ENCODE measurements at places on chromosomes 3 and 15.

- DNase-seq, result no peak
These were observed 8.9 kb downstream of the TAGLN3 start for GRCh38 chr3:112007633-112008032.

DNA sequence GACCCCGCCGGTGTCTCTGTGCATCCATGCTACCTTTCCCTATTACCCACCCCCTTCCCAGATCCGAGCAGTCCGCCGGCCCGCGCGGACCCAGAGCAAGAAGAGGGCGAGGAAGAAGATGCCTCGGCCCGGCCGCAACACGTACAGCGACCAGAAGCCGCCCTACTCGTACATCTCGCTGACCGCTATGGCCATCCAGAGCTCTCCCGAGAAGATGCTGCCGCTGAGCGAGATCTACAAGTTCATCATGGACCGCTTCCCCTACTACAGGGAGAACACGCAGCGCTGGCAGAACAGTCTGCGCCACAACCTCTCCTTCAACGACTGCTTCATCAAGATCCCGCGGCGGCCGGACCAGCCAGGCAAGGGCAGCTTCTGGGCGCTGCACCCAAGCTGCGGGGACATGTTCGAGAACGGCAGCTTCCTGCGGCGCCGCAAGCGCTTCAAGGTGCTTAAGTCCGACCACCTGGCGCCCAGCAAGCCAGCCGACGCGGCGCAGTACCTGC, 788 bp downstream of the FOXB1 start:
- no peak for DNase-seq

DNA sequence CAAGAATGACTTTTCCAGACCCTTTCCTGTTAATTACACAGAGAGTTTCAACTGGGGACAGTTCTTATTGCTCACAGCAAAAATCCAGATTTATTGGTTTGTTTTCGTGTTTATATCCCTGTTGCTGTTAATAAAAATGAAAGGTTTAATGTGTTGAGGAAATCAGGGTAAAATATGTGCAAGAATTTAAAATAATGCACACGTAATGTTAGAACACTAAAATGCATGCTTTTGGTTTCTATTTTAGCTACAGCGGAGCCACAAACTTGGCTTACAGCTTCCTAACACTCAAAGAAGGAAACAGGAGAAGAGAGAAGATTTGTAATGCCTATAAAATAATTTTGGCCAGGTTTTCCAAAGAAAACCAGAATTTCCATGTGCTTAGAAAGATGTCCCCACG, 62.7 kb downstream of the CASR start:
- no peak for DNase-seq

GRCh38 chr3:48563382-48563918, at the start of gene UCN2:
Gene UCN2, minus strand, starts transcription at chr3:48563781. Its CDS starts 657 bp downstream, at chr3:48563124.
- DNase-seq, result no peak

DNA sequence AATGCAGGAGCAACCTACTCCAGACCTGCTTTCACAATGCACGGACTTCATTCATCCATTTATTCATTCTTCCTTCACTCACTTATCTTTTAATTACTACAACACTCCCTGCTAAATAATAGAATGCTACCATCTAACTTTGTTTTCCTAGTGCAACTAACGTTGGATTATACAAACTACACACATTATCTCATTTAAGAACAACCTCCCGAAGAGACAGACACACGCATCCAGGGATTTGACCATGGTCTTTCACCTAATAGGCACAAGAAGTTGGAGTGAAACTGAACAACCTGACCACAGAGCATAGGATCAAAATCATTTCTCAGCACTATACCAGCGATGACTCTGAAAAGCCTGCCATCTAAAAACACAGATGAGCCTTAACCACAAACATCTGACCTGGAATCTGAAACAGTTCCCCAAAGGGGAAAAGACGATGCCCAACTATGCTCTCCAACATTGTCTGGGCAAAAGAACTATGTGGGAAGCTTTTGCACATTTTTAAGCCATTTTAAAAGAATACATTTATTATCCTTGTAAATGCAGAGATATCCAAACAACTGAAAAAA, 21.0 kb downstream of the ZNF385D start:
- no peak for DNase-seq

DNA sequence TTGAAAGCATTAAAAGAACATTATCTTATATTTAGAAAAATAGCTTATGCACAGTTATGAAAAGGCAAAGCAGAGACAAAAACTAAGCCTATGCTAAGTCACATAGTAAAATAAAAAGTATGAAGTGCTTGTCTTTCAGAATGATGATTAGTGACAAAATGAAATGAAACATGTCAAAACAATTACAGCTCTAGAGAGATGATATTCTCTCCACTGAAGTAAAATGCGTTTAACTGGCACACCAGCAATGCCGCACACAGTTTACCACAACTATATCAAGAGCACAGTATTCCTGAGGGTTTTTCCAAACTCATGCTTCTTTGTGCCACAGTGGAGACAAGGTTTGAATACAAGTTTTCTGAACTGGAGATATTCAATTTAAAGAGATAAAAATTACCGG, 2.1 kb upstream of the ZBBX start:
- DNase-seq, result no peak

DNA sequence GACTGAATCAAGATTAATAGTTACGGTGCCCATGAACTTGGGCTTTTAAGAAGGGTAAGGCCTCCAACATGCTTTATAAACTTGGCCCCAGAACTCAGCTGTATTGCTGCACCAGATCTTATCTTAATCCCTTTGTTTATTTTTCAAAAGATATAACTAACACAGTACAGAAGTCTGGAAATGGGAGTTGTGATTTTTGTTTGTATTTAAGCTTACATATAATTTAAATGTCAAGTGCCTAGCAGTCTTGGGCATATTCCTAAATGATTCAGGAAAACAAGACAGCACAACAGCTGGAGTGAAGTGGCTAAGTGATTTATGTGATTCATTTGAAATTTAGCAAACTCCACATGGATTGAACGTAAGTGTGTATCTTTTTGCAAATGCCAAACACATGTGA, 56.2 kb downstream of the NBEAL2 start:
- DNase-seq, result no peak

DNA sequence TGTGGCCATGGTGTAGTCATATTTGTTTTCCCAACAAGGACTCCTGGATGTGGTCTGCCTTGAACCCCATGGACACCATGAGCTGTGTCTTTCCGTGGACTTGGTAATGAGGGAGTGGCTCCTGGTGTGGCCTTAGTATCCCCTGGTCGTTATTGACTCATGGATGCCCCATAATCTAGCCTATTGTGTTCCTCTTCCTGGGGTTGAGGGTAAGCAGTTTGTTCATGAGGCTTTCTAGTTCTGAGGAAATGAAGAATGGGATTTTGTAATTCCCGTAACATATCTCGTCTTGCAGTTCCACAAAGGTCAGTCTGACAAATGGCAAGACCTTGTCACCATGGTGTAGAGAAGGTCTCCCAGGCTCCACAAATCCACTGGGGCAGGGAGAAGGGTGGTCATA, 22.6 kb downstream of the RAB7A start:
- DNase-seq, result no peak

GRCh38 chr15:41772720-41773331, 1.5 kb upstream of the MAPKBP1 start:
- no peak for DNase-seq

- DNase-seq, result peak; percentile 78
These were observed 4.7 kb downstream of the NR1D2 start for GRCh38 chr3:23949784-23950183.

- no peak for DNase-seq
These were observed 1.3 kb downstream of the HHLA2 start for GRCh38 chr3:108297647-108298046.

DNA sequence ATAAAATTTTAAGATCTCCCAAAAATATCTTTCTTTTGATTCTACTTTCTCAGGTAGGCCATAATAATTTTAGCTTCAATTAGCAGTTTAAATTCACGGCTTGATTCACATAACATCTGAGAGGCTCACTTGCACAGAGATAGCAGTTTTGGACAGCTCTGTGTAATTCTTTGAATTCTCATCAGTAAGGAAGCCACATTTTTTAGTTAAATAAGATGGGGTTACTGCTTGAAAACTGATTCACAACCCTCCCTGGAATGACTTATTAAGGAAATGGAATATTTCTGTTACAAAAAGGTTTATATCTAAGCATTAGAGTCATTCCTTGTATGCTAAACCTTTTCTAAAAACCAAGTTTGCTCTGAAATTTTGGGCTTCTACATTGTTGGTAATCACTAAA, 212.7 kb downstream of the ALCAM start:
- DNase-seq, result no peak

DNA sequence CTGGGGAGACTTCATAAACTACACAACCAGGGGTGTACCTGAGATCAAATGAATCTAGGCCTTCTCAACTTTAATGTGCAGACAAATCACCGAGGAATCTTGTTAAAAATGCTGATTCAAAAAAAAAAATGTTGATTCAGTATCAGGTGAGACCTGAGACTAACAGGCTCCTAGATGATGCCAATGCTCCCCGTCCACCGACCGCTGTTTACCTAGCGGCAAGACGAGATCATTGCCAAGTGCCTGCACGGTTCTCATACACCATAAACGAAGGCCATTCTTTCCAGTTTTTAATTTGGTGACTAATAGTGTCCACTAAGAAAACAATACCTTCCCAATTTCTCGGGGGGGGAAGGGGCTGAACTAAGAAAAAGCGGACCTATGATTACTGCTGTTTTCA, 2.5 kb upstream of the FSIP1 start:
- no peak for DNase-seq

GRCh38 chr3:152419748-152420147, 151.0 kb downstream of the MBNL1 start:
- DNase-seq, result no peak

GRCh38 chr3:150140614-150141321, 170.1 kb upstream of the PFN2 start:
- no peak for DNase-seq

DNA sequence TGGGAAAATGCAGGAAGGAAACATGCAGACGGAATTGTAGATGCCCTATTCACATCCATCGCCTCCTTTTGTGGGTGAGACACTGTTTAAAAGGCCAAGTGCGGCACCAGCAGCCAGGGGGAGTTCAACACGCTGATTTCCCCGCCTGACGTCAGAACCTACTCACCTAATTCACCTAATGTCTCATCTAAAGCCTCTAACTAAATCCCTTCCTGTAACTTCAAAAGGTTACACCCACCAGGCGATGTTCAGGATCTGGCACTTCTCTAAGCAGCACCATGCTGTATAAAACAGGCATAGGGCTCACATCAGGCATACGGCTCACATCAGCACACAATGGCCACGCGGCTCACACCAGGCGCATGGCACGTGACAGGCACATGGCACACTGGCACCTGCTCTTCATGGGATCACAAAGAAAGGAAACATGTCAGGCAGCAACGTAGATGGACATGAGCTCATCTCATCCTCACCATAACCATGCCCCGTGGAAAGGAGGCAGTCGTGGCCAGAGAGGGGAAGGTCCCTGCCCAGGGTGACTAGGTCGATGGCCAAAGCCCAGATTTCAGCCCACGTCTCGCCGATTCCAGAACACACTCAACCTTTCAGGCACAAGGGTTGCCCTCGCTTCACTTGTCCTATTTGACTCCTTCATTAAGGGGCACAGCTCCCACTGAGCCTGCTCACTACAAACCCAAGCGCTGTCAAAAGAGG, 21.7 kb downstream of the XXYLT1 start:
- no peak for DNase-seq

GRCh38 chr3:19947549-19948225, 790 bp downstream of the RAB5A start:
- no peak for DNase-seq

DNA sequence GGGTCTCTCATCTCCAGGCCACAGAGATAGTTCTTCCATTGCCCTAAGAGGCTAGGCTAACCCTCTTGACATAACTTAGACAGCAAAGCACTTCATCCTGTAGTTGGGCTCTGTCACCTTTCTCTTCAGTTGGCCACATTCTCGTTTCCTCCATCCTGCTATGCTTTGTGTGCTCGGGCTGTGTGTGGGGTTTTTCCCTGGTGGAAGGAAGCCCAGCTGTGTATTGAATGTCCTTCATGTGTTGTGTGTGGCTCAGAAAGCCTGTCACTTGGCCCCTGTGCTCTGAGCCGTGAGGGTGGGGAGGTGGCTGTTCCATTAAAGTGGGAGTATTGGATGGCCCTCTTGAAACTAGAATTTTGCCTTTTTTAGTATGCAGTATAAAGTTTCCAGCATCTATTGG, 8.8 kb upstream of the EXOG start:
- no peak for DNase-seq

- no peak for DNase-seq
These were observed 26.4 kb downstream of the ASB7 start for GRCh38 chr15:100628746-100629145.

GRCh38 chr3:119551598-119551997, 7.8 kb downstream of the CD80 start:
- DNase-seq, result no peak

GRCh38 chr3:116166121-116166520, 279.2 kb downstream of the LSAMP start:
- DNase-seq, result no peak

GRCh38 chr3:33202711-33203457, 15.7 kb downstream of the SUSD5 start:
- DNase-seq, result no peak

DNA sequence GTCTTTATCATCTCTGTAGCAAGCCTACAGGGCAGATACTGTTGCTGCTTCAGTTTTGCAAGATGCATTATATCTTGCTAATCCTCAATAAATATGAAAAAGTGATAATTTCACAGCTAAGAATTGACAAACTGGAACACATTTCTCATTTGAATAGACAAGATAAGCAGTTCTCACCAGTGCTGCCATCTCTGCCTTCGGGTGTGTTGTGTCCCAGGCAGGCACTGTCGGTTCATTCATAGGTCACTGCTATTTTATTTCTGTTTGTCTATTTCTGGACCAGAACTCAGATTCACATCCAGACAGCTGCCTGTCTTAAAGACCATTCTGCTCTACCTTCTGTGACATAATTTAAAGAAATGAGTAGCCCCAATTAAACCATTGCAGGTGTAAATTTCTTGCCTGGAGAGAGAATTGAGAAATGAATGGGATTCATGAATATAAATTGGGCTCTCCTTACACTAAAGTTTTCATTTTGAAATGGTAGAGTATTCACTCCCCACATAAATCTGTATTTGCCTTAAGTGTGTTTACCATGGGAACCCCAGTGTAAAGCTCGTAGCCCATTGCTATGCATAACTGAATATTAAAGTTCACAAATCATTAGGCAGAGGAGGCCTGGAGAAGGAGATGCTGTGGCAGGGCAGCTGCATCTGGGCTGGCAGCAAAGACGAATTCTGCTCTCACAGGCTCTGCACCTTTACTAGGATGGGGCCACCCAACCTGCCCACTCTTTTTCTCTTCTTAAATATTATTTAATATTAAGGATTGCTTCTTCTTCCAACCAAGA, 149.9 kb downstream of the ARPP21 start:
- no peak for DNase-seq

DNA sequence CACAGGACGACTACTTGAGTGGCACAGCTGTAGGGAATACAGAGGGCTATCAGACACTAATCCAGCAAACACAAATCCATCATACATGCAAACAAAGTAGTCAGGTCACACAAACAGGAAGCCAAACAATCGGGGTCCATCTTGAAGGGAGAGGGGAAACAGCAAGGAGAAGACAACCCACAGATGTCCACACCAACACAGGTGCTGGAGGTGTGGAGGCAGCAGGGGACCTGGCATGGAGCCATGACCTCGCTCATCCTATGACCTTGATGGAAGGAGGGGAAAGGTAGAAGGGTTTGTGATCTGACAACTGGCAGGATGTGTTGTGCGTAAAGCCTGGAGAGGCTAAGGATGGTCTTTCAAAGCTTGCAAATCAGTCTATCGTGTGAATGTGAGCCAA, 39.9 kb upstream of the SKOR1 start:
- no peak for DNase-seq

- no peak for DNase-seq
These were observed 521.9 kb upstream of the NAALADL2 start for GRCh38 chr3:174337227-174337626.

GRCh38 chr3:73658227-73658626, 33.5 kb upstream of the PDZRN3 start:
- no peak for DNase-seq
